ENCODE measurements at places on chromosomes 5 and 9.

- DNase-seq: no peak
Observed at GRCh38 chr5:86968301-86968753, 299.4 kb upstream of the RASA1 start.

- no peak for DNase-seq
Observed at GRCh38 chr9:110602281-110602680, 22.7 kb upstream of the SVEP1 start.

- DNase-seq: no peak
Observed at GRCh38 chr9:6777213-6777902, 19.6 kb downstream of the KDM4C start.

GRCh38 chr5:115532517-115532916, 12.1 kb downstream of the FEM1C start:
- no peak for DNase-seq

GRCh38 chr9:119483153-119483552, 113.9 kb upstream of the BRINP1 start:
- DNase-seq: no peak

- no peak for DNase-seq
Observed at GRCh38 chr9:5947912-5948311, 57.2 kb downstream of the MLANA start.

- no peak for DNase-seq
Observed at GRCh38 chr5:28408651-28409050, 1370.3 kb upstream of the CDH9 start.
